ENCODE measurements at places on chromosomes 13 and 19.

- no peak for DNase-seq
Observed at GRCh38 chr19:49887665-49888509, 8.8 kb downstream of the IL4I1 start.

DNA sequence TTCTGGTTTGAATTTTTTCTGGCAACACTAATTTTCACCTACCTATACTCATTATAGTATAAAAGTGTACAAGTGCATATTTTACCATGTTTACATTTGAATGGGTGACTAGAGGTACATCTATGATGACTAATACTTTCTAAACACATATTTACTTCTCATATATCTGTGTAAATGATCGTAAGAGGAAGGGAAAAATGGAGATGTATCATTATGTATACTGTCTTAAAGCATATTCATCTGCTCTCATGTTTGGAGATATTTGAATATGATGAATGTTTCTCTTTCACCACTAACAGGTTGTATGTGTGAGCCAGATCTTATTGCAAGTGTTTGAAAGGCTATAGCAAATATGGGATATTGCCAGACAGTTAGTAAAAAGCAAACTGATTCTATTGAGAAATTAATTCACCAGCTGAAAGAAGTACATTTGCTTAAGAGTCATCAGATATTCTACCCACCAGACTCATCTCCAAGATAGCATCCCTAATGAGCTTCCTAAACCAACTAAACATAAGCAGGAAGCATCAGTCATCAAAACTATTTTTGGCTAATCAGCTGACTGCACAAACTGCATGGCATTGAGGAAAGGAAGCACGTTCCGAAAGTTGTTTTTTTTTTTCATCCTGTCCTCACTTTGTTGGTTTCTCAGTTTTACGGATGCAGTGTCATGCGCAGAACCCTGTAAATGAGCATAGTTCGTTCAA is 738.2 kb downstream of the GPC5 start:
- DNase-seq, result no peak

- DNase-seq, result peak; percentile 86
Observed at GRCh38 chr19:290372-291005, 714 bp downstream of the PLPP2 start.

GRCh38 chr19:7440188-7440975 is 48.5 kb downstream of the PEX11G start:
- DNase-seq, result no peak

GRCh38 chr19:50381881-50382729 is 2.0 kb upstream of the POLD1 start:
- DNase-seq, result no peak

- DNase-seq, result no peak
Observed at GRCh38 chr19:5120321-5120720, 151.4 kb downstream of the KDM4B start.

- DNase-seq, result no peak
Observed at GRCh38 chr13:109235901-109236300, 550.5 kb downstream of the IRS2 start.

DNA sequence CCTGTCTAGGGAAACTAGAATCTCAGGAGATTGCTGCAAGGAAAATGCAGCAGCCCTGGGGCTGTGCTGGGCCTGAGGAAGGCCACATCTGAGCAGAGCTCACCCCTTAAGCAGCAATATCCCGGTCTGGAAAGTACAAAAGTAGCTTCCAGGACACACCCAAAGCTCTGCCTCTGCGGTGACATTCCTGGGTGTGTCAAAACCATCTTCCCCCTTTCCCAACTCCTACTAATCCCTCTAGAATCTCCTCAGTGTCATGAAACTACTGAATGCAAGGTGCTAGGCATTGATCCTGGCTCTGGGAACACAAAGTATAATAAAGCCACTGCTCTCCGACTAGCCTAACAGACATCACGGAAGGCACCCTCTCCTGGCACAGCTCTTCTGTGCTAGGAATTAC is 5.0 kb downstream of the PBX4 start:
- no peak for DNase-seq

DNA sequence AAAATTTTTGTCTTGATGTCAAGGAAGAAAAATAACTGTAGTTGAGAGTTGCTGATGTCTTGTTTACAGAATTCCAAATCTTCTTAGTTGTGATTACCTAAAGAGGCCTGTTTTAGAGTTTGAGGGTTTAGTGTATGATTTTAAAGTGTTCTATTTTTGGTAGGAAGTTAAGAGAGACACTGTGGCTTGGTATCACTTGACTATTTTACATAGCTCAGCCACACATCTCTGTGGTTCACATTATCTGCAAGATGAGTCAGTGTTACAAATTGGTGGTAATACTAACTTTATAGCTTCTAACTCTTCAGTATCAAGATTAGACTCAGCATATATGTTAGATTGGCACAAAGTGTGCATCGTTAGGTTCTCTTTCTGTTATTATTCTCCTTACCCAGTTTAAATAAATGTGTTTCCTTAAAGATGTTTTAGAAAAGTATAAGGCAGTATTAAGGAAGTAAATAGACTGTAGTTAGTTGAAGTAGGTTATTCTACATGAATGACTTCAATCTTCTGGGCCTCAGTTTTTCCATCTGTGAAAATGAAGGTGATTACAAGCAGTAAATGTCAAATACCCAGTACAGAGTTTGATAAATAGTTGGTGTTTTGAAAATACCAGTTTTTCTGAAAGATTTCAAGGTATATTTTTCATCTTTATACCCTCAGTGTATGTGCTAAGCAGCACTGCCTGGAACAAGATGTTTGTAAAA is 33.4 kb downstream of the COG6 start:
- no peak for DNase-seq

DNA sequence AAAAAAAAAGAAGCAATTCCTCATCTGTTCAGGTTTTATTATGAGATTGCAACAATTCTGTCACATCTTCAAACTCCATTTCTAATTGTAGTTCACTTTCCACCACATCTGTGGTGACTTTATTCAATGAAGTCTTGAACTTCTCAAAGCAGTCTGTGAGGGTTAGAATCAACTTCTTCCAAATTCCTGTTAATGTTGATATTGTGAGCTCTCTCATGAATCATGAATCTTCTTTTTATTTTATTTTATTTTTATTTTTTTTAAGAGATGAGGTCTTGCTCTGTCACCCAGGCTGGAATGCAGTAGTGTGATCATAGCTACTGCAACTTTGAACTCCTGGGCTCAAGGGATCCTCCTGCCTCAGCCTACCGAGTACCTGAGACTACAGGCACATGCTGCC is 19.6 kb downstream of the ARHGAP35 start:
- DNase-seq, result no peak

DNA sequence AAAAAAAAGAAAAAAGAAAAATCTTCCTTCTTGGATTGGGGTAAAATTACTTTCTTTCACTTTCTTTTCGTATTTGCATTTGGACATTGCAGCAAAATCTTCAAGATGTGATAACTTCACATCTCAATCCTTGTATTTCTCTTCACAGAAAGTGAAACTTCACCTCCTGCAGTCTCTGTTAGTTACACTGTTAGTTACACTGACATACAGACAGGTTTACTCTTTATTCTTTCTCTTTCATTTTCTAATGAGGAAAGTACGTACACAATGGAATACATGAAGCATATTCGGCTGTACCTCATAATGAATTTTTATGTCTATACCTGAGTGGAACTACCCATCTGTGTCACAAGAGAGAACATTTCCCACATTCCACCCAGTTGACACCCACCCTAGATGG is 459.1 kb upstream of the GPC6 start:
- DNase-seq, result no peak

DNA sequence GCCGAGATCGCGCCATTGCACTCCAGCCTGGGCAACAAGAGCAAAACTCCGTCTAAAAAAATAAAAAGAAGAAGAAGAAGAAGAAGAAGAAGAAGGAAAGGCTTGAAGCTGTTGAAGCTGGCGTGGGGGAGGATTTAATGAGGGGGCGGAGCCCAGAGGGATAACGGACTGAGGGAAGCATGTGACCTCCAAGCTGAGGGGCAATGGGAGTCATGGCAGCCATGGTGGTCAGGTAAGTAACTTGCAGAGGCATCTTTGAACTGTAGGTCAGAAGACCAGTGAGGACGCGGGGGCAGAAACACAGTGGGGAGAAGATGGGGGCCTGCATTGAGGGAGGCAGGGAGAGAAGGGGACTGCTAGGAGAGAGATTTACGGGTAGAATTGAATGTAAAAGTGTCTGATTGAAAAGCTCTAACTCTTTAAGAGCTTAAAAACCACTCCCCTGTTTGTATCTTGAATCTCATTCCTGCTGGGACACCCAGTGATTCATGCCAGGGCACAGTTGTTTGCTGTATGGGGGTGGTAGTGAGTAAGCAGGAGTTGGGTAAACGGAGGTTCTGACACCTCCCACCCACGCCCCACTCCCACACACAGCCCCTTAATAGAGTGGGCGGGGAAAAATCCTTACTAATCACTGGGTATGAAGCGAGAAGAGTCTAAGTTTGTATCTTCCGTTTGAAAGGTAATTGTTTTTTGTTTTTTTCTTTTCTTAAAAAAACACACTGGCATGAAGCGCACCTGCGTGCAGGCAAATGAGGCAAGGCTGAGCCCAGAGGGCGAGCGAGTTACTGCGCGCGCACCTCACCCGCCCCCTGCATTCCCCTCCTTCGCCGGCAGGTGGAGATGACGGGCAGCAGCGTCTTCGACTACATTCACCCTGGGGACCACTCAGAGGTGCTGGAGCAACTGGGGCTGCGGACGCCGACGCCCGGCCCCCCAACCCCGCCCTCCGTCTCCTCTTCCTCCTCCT is 13.0 kb downstream of the TMEM160 start:
- peak; percentile 94 for DNase-seq

- no peak for DNase-seq
Observed at GRCh38 chr19:48644355-48644754, 1.6 kb downstream of the CA11 start.

DNA sequence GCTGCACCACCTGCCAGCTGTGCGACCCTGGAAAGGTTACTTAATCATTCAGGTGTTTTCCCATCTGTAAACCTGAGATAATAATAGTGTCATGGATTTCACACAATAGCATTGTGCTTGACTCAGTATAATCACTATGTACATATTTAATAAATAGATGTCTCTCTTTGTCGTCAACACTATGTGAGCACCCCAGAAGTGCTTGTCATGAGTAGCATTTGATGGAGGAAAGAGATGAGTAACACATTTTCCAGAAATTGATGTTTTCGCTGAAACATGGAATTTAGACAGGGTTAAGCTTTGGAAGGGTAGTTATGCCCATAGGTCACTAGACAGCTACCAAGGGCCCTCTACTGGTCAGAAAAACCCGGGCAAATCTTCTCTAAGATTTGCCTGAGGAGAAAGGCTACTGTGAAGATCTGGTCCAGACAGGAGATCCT is 9.5 kb upstream of the MBNL2 start:
- DNase-seq, result no peak

DNA sequence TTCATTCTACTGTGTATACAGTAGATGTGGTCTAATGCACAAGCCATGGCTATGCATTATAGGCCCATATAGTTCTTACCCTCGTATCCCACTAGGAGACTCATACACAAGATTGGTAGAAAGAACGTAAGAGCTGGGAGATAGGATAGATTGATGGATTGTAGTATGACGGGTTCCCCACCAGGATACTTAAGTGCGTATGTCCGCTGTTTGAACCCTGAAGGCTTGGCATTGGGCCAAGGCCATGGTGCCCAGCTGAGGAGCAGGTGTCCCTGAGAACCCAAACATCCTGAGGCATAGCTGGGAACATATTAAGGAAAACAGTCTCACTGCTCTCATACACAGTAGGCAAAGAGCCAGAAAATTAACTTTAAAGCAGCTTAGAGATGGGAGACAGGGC is 617.5 kb upstream of the KLF12 start:
- DNase-seq, result no peak

DNA sequence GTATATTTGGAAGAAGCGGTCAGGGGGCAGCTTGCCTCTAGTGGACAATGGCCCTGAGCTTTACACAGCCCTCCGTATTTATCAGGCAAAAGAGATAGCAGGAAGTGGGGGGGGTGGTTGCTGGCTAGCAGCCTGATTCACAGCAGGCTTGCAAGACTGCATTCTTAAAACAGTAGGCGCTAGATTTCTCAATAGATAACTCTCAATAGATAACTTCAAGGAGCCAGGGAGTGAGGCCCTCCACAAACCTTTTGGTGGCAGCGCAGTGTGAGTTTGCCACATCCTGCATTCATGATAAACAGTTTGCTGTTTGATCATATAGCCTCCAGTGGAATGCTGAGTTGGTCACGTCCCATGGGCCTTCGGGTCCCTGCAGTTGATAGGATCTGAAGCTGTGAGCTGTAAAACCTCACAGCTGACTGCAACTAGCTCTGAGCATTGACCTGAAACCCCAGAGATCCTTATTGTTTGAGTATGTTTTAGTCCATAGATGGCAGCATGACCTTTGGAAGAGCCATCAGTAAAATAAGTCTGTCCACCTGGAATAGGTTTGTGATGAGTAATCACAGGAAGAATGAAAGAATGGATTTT is 12.2 kb downstream of the FPR3 start:
- no peak for DNase-seq

GRCh38 chr13:40495621-40496001 is 170.8 kb downstream of the FOXO1 start:
- no peak for DNase-seq

DNA sequence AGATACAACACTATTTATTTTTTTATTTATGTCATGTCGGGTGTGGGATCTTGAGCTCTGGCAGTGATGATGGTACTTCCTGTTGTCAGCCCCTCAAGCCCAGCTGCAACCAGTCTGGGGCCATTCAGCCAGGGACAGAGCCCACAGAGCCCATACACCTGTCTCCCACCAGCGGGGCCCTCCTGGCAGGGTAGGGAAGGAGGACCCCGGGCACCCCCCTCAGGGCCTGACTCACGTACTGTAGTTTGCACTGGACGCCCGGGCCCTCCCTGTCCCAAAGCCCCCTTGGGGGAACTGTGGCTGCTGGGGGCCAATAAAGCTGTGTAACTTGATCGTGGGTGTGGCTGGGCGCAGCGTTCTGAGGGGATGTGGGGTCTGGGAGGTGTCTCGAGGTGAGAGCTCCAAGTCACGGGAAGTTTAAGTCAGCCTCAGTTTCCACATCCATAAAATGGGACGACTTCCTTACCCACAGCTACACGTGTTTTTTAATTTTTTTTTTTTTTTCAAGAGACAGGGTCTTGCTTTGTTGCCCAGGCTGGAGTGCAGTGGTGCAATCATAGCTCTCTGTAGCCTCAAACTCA is 9.5 kb downstream of the ATG4D start:
- DNase-seq, result no peak

GRCh38 chr13:42766016-42766415 is 15.4 kb upstream of the FAM216B start:
- no peak for DNase-seq

- DNase-seq, result no peak
Observed at GRCh38 chr13:49353908-49354307, 90.0 kb downstream of the CAB39L start.

All from mesenteric fat pad (tissue), 1 donor.